EH (cell line): ENCODE measurements at places on chromosomes 12 and 14.

- no peak for DNase-seq
These were observed 193.9 kb upstream of the DDHD1 start for GRCh38 chr14:53346988-53347387.

GRCh38 chr12:93894391-93895088 is 217.4 kb downstream of the CRADD start:
- DNase-seq, result peak; percentile 80

DNA sequence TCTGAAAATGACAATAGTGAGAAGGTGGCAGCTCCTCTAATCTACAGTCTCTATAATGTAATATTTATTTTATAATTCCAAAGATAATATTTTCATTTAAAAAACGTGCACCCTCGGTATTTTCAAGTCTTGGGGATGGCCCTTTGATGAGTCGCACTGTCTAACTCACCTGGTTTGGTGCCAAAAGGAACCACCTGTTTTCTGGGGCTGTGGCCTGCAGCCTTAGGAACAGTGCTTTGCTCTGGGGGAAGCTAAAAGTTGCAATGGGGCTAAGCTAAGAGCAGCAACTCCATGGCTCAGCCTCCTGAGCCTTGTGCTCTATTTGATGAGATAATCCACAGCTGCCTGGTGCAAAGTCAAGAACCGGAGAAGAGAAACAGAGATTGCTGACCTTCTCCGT is 6.4 kb upstream of the ENDOU start:
- no peak for DNase-seq

DNA sequence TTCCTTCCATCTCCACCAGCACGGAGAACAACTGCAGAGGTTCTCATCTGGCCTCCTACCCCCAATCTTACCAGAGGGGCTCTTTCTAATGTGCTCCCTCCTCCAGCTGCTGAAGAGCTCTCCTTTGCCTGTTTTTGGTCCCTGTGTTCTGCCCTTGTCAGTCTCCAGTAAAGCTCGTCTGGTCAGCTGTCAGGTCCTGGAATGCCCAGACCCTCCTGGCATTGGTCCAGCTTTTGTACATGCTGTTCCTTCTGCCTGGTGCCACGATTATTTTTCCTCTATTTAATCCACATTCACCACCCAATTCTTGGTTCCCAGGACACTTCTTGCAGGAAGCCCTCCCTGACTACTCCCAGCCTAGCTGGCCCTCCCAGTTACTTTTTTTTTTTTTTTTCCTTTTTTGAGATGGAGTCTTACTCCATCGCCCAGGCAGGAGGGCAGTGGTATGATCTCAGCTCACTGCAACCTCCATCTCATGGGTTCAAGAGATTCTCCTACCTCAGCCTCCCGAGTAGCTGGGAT is 6.5 kb downstream of the SLC8B1 start:
- no peak for DNase-seq

GRCh38 chr14:99734406-99735051 is 50.4 kb downstream of the CYP46A1 start:
- no peak for DNase-seq

DNA sequence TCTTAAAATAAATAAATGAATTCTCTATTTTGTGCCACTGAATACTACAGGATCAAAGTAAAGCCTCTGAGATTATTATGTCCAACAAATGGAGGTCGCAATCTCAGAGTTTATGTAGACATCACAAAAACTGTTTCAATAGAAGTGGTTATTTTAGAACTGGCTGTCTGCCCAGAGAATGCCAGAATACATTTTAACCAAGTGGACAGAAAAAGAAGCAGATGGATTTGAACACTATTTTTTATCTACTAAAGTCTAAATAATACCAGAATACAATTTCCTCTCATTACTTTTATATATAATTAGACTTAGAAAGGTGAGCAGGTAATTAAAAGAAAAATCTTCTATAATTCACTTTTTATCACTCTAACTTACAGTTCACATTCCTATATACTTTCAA is 118.3 kb downstream of the MED13L start:
- peak; percentile 74 for DNase-seq

DNA sequence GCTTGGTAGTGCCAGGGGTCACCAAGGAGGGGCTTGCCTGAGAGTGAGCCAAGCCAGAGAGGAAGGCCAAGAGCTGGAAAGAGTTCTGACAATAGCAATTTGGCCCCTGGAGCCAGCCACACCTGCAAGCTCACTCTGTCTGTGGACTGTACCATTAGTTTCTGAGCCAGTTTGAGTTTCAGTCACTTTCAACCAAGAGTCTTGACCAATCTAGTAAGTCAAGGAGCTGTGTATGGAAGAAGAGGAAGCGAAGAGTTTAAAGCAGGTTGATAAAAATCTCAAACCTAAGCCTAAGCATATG is 38.5 kb downstream of the NT5DC3 start:
- no peak for DNase-seq

- DNase-seq, result no peak
These were observed 86.3 kb downstream of the KIF26A start for GRCh38 chr14:104224506-104225277.

DNA sequence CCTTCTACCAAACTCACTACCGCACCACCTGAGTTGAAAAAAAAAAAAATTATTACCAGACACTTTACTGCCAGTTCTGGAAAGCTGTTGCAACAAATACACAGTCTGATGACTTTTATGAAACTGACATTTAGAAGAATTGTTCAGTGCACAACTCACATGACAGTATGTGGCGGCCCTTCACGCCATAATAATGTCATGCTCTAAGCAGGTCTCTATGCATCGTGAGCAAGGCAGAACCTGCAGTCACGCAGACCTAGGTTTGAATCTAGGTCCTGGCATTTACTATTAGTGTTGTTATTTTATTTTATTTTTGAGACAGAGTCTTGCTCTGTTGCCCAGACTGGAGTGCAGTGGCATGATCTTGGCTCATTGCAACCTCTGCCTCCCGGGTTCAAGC is 8.1 kb downstream of the MYL2 start:
- DNase-seq, result no peak

- DNase-seq, result no peak
These were observed 142.9 kb downstream of the ASCL1 start for GRCh38 chr12:103100257-103100831.

GRCh38 chr14:101791919-101792572 is 30.5 kb downstream of the PPP2R5C start:
- peak; percentile 49 for DNase-seq

GRCh38 chr14:94476023-94476422 is at the start of gene SERPINA9:
TSS of gene SERPINA9 (minus strand) at chr14:94476197. CDS start at chr14:94469840, 6,357 bp downstream.
- no peak for DNase-seq

DNA sequence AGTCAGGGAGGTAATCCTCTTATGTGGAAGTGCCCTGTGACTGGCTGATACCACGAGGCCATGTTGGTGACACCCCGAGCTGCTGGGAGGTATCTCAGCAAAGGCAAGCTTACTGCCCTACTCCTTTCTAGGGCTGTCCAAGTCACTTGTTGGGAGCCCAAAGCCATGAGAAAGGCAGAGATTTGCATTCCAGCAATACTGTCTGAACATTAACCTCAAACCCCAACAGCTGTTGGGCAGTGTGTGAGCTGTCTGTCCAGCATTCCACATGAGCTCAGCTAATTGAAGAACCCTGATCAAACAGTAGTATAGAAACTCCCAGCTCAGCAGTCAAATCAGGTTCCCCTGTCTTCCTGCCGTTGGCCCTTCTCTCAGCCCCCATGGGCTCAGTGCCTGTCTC is 9.2 kb downstream of the ABHD4 start:
- peak; percentile 46 for DNase-seq

DNA sequence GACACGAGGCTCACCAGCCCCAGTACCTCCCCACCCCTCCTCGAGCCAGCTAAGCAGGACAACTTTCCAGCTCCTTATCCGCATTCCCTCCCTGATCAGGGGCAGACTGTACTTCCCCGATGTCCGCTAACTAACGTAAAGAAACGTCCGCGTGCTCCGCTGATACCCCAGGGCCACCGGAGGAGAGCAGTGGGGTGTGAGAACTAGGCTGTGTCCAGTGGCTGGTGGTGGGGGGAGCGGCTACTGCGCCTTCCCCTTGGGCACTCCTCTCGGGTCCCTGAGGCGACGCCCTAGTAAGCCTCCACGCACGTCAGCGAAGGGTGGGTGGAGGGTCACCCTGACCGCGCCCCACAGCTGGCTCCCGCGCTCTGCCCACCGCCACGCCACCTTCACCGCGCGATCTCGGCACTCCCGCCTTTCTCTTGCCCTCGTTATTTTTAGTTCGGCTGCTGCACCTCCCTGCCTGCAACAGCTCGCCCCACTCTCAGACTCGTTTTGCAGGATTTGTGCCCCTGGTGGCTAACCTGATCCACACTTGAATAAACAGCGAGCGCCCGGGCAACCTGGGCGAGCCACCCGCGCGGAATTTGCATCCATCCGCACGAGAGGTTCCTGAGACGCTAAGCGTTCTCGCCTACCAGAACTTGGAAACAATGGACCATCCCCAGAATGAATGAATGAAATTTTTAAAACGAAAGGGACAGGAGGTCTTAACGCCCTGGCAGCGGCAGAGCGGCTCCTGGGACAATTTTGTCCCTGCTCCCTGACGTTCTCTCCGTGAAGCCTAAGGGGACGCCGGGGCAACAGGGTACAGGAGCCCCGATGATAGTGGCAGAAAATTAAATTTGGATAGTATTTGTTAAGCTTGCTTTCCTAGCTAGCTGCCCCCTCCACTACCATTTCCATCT is 6.9 kb upstream of the BMP4 start:
- peak; percentile 50 for DNase-seq

DNA sequence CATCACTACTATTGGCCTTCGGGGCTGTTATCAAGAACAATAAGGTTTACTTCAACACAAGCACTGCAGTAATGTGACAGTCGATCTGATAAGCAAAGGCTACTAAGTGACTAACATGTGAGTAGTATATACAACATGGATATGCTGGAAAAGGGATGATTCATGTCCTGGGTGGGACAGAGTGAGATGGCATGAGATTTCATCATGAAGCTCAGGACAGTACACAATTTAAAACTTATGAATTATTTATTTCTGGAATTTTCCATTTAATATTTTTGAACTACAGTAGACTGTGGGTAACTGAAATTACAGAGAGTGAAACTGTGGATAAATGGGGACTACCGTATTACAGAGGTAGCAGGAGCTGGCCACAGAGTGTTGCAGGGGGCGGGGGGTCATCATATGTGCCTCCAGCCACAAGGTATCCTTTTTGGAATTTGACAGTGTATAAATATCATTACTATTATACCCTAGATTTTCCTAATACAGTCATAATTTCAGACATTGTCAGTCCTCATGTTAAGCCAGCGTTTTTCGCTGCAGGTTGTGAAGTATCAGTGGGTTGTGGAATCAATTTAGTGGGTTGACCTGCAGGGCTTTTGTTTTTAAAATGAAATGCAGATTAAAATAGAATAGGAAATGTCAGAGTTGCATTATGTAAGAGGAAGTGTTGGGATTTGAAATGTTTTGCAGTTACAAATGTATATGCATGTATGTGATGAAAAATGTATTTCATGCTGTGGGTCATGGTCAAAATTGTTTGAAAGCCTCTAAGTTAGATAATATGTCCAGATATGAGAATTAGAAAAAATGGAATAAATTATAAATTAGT is 148.0 kb upstream of the NUDT4 start:
- peak; percentile 94 for DNase-seq

GRCh38 chr14:75822522-75823141 is 159.2 kb downstream of the TGFB3 start:
- peak; percentile 89 for DNase-seq

- no peak for DNase-seq
These were observed 2.0 kb upstream of the ADAM20 start for GRCh38 chr14:70536830-70537229.

DNA sequence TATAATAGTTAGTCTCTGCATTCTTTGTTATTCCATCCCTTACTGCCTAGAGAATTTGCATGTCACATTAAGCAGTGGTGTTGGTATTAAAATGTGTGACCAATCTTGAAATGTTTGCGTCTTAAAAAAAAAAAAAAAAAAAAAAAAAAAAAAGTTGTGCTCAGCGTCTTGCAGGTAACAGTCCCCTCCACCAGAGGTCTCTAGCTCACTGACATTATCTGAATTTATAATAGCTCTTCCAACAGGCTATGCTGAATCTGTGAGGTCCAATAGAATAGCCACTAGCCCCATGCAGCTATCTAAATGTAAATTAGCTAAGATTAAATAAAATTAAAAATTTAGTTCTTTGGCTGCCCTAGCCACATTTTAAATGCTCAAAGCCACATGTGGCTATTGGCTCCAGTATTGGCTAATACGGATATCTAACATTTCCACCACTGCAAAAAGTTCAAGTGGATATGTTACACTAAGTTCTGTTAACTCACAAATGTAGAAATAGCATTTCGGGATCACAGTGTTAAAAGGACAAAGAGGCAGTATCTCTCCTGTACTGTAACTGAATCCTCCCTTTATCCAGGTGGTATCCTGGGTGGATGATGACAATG is 28.7 kb downstream of the NKX2-8 start:
- peak; percentile 51 for DNase-seq

DNA sequence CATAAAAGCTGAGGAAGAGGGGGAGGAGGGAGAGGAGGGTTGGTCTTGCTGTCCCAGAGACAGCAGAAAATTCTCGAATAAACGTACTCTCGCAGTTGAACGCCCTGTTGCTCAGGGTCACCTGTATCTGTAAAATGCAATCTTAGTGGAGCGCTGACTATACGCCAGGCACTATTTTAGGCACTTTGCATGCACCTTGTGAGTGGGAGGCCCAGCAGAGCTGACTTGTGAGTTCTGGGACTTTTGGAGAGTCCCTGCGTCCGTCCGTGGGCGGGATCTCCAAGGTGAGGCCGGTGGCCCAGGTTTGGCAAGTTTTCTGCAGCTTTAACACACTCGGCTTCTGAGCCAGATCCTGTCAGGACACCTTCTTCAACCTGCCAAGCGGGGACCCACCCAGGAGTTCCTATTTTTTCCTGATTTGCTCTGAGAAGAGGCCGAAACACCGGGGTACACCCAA is 32.5 kb upstream of the PLEKHG6 start:
- DNase-seq, result no peak

- DNase-seq, result peak; percentile 28
These were observed 46.3 kb upstream of the PCED1B start for GRCh38 chr12:47033081-47033480.

DNA sequence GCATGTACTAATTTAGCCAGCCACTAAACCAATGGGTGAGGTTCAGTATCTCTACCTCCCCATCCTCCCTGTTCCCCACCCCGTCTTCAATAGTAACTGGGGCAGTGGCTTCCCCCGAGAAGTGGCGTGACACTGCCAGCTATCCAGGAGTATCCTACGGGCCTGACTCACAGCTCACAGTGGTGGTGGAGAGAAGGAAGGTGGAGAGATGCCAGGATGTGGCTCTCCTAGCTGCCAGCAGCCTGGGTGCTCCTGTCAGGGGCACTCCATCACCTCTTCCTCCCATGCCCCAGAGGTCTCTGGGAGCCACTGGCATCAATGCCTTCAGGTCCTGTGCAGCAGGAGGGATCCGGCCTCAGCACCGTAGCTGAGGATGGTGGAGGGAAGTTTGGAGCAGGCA is 49.0 kb downstream of the TSPAN11 start:
- no peak for DNase-seq

DNA sequence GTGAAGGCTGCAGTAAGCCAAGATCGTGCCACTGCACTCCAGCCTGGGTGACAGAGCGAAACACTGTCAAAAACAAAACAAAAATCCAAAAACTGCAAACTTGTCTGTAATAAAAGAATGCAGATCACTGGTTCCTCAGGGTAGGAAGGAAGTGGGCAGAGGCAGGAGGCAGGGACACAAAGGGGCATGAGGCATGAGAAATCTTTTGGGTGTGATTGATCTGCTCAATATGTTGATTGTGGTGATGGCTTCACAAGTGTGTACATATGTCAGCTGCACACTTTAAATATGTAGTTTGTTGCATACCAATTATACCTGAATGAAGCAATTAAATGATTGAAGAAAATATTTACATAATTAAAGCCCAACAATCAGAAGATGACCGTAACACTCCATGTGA is 117.6 kb downstream of the CMAS start:
- no peak for DNase-seq

- peak; percentile 78 for DNase-seq
These were observed 27.6 kb downstream of the BHLHE41 start for GRCh38 chr12:26097046-26097878.

GRCh38 chr14:68374682-68375081 is 418.2 kb downstream of the ZFP36L1 start:
- DNase-seq, result no peak
